ENCODE measurements at places on chromosomes 1 and 21.

GRCh38 chr1:113871597-113872113, at the start of gene PTPN22:
Gene PTPN22 (minus strand): TSS chr1:113871712.
- peak; percentile 60 for DNase-seq

GRCh38 chr1:234776876-234777855, 167.2 kb upstream of the IRF2BP2 start:
- no peak for DNase-seq

- no peak for DNase-seq
Measured at GRCh38 chr1:177289532-177289931, 118.8 kb downstream of the BRINP2 start.

DNA sequence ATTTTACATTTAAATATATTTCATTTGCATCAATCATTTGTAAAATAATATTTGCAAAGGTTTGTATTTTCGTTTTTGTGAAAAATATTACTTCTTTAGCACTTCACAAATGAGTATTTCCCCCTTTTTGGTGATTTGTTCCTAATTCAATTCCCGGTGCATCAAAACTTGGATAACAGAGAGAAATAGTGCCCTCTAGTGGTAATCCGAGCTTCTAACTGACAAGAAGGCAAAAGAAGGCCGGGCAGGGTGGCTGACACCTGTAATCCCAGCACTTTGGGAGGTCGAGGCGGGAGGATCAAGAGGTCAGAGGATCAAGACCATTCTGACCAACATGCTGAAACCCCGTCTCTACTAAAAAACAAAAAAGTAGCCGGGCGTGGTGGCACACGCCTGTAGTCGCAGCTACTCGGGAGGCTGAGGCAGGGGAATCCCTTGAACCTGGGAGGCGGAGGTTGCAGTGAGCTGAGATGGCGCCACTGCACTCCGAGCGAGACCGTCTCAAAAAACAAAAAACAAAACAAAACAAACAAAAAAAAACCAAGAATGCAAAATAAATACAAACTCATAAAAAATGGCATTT, 137.7 kb downstream of the COL11A1 start:
- DNase-seq = no peak

GRCh38 chr1:36763771-36764170, 270.5 kb downstream of the GRIK3 start:
- no peak for DNase-seq

- no peak for DNase-seq
Measured at GRCh38 chr1:181175955-181176354, 87.5 kb downstream of the IER5 start.

- DNase-seq = no peak
Measured at GRCh38 chr1:239735111-239735510, 348.7 kb downstream of the CHRM3 start.

DNA sequence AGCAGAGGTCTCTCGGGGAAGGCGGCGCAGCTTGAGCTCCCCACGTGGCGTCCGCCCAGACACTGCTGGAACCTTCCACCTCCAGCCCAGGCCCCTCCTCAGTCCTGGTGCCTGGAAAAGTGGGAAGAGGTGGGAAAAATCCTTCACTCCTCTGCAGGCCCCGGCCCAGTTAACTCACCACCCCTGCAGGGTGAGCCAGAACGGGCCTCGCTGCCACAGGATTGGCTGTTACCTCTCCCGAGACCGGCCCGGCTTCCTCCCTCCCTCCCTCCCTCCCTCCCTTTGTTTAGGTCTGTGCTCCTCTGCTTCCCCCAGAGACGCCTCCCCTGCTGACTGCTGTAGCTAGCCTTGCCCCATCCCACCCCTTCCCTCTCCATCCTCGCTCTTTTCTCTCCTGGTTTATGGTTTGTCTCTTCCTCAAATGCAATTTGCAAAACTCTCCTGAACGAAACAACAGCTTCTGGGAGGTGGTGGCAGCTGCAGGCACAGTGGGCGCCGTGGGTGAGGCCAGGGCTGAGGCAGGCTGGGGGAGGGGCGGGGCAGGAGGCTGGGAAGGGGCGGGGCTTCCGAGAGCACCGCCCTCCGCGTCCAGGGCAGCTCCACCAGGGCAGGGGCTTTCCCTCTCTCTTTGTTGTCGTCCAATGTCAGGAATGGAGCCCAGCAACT, 6.5 kb downstream of the CAPN9 start:
- DNase-seq = no peak

DNA sequence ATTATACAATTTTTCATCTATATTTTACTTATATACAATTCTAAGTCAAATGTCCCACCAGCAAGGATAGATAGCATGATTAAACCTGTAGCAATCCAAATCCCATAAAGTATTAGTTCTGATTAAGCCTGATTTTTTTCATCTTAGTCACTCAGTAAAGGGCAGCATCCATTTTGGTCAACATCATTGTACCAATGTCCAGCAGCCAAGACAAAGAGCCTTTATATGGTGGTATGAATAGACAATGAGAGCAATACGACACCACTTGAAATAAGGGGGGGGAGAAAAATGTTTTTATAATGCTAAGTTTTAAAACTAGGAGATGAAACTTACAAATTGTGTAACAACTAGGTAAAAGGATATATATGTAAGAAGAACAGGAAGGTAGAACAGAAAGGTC, 7.4 kb downstream of the ZNF644 start:
- no peak for DNase-seq

GRCh38 chr1:62993844-62994243, 209.9 kb downstream of the ATG4C start:
- no peak for DNase-seq

DNA sequence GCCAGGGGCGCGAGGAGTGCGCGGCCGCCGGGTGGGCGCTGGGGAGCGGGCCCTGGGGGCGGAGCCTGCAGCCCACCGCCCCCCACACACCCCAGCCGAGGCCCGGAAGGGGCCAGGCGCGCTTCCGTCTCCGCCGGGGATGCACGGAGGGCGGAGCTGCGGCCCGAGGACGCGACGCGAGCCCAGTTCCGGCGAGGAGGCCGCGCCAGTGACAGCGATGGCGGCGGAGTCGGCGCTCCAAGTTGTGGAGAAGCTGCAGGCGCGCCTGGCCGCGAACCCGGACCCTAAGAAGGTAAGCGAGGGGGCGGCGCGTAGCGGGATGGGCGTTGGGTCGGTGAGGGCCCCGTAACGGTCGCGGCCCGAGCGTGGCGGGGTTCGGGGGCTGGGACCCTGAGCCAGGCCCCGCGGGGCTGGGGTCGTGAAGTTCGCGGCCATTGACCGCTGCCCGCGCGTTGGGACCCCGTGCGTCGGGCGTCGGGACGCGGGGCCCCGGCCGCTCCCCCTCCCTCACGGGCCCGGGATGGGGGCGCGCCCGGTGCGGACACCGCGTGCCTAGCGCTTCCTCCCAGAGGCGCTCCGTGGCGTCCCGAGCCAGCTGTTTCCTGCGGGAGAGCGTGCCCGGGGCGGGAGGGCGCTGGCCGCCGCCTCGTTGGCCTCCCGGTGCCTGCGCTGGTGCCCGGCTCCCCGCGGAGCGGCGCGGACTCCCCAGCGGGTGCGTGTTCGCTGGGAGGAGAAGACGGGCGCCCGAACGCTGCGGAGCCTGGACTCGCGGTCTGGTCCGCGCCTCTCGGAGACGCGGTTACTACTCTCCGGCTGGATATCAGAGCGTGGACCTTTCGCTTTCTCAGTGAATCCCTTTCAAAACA, at the start of gene ELOA:
ELOA (plus strand) TSS at position 185 of the 866 bp plus-strand sequence; CDS start at position 218, 33 bp downstream.
- peak; percentile 69 for DNase-seq

GRCh38 chr21:27425574-27425973, 458.7 kb upstream of the ADAMTS5 start:
- no peak for DNase-seq

GRCh38 chr1:150235294-150235851, 539 bp downstream of the ANP32E start:
- no peak for DNase-seq

DNA sequence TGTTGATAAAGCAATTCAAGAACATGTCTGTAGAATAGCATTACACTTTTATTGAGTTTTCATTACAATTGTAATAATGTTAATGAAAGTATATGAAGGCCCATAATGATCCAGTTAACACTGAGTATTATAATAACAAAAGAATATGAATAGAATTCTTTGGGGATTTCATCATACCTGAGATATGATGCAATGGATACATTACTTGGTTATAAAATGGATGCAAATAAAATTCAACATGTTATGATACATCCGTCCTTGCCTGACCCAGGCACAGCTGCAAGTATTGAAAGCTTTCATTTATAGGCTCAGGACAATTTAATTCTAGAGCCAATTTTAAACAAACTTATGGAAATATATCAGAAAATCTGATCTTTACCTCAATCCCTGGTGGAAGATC, 8.2 kb upstream of the KCNA3 start:
- DNase-seq = no peak

DNA sequence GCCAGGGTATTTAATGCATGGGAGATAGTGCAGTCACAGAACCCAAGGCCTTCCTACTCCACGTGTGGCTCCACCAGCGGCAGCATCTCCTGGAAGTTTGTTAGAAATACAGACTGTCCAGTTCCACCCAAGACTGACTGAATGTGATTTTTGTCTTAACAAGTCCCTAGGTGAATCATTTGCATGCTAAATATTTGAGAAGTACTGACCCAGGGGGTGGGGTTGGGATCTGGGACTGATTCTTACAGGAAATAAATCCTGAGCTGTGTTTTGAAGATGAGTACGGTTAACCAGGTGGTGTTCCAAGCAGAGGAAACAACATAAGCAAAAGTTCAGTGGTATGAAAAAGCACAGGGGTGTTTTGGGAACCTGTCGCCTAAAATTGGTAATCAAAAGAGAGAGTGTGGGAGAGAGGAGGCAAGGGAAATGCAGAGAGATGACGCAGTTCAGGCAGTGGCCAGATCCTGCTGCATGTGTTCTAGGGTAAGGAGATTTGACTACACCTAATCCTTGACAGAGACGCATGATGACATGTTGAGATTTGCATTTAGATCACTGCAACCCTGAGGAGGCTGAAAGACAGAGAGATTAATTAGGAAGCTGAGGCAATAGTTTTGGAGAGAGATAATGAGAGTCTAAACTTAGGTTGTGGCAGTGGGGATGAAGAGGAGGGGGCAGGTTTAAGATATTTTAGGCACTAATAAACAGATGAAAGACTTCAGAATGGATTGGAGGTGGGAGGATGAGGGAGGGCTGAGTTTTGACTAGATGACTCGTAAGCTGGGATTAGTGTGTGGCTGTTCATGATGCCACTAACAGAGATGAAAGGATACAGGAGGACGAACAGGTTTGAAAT, 3.7 kb upstream of the ZNF326 start:
- DNase-seq = no peak

GRCh38 chr1:213828867-213829266, 158.9 kb upstream of the PROX1 start:
- no peak for DNase-seq

GRCh38 chr1:12402159-12402673, 172.4 kb downstream of the VPS13D start:
- no peak for DNase-seq

DNA sequence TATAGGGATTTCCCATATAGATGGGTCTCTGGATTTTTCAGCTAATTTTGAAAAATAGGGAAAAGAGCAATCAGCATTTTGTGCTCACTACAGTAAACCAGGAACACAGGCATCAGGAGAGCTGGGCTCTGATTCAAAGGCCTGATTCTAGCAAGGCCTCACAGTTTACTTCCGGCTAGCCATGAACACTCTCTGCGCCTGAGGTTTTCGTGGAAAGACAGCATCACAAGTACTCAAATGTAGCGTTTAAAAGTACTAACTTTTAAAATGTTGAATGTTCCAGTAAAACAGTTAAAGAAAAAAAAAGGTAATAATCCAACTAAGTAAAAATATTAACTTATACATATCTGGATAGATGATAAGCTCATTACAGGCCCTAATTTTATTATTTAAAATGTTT, 120.6 kb downstream of the SLC45A1 start:
- no peak for DNase-seq

GRCh38 chr1:17212487-17213121, 7.7 kb downstream of the PADI1 start:
- DNase-seq = peak; percentile 65

DNA sequence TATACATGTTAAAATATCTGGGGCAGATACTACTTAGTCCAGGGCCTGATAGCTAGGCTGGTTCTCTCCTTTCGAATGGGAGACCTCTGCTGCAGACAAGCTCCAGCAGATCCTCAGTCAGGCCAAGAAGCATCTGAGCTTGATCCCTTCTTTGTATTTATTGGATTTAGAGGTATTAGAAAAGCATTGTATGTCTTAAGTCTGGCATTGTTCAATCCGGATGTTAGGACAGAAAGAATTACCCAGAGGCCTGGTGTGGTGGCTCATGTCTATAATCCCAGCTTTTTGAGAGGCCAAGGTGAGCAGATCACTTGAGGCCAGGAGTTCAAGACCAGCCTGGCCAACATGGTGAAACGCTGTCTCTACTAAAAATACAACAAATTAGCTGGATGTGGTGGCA, 21.2 kb upstream of the EYA3 start:
- DNase-seq = no peak

- DNase-seq = no peak
Measured at GRCh38 chr21:36545776-36546511, 66.0 kb upstream of the CLDN14 start.

GRCh38 chr1:57788313-57788712, 364.5 kb upstream of the DAB1 start:
- no peak for DNase-seq

GRCh38 chr1:182259229-182259872, 132.2 kb downstream of the GLUL start:
- DNase-seq = peak; percentile 13

- DNase-seq = no peak
Measured at GRCh38 chr1:167579986-167580385, 26.4 kb upstream of the CREG1 start.

DNA sequence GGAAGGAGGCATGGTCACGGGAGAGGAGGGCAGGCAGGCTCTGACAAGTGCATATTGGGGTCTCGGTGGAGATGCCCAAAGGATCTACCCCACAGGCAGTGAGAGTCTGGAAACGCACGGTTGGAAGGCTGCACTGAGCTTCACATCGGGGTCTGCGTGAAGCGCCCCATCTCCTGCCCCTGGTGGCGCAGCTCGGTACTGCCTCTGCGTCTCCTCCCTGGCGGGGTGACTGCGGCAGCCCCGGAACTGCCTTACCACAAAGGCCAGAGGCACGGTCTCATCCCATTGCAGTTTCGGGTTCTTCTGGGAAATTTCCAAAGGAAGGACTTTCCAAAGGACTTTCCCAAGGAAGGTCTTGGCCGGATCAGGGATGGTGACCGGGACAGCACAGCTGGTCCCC, 69.2 kb upstream of the AJAP1 start:
- peak; percentile 48 for DNase-seq

DNA sequence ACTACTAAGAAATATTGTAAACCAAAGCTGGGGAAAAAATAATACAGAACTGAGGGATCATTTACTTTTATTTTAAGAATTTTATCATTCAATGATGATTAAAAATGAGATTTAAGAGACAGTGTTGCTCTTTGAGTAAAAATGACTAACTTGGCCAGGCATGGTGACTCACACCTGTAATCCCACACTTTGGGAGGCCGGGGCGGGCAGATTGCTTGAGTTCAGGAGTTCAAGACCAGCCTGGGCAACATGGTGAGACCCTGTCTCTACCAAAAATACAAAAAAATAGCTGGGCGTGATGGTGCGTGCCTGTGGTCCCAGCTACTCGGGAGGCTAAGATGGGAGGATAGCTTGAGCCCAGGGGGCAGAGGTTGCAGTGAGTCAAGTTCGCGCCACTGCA, 21.8 kb upstream of the PLEKHO1 start:
- DNase-seq = peak; percentile 14

- no peak for DNase-seq
Measured at GRCh38 chr1:107464827-107465226, 324.0 kb downstream of the NTNG1 start.
